ENCODE measurements at places on chromosomes 5 and 9. TPM values are rescaled to one million over a fixed set of nuclear protein-coding genes. Genes with fewer than 3 reads are reported as not detected.

GRCh38 chr9:108047264-108047663 is 557.7 kb upstream of the KLF4 start:
- no peak for DNase-seq

DNA sequence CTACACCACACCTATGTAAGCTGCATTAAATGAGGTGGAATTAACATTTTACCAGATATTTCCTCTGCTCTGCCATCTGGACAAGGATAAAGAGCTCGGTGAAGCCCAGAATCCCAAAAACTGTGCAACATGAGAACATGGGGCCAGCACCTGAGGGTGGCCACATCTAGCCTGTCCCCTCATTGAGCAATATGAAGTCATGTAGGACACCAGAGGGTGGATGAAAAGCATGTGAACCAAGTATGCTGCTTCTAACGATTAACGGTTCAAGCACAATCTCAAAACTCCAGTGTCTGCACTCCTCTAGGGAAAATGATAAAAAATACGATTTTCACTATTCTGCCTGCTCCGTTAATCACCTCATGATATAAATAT is 545.8 kb downstream of the EBF1 start:
- no peak for DNase-seq

DNA sequence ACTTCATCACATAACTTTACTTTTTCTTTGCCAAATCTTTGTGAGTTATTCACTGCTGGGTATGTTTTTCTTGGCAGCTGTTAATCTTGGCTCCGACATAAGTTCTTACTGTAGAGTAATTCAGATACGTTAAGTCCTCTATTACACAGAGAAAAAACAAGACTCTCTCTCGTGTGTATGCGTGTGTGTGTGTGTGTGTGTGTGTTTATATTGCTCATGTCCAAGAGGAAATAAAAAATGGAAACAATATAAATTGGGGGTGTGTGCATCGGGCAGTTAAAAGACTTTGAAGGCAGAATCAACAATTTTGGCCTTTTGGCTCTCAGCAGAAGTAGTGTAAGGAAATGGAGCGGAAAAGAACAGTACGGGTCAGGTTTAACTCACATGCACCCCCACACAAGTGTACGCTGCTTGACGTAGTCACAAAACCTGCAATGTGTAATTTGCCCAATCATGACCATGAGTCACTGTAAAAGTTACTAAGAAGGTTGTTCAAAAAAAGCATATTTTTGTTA is 67.2 kb upstream of the IFNE start:
- peak; percentile 55 for DNase-seq

DNA sequence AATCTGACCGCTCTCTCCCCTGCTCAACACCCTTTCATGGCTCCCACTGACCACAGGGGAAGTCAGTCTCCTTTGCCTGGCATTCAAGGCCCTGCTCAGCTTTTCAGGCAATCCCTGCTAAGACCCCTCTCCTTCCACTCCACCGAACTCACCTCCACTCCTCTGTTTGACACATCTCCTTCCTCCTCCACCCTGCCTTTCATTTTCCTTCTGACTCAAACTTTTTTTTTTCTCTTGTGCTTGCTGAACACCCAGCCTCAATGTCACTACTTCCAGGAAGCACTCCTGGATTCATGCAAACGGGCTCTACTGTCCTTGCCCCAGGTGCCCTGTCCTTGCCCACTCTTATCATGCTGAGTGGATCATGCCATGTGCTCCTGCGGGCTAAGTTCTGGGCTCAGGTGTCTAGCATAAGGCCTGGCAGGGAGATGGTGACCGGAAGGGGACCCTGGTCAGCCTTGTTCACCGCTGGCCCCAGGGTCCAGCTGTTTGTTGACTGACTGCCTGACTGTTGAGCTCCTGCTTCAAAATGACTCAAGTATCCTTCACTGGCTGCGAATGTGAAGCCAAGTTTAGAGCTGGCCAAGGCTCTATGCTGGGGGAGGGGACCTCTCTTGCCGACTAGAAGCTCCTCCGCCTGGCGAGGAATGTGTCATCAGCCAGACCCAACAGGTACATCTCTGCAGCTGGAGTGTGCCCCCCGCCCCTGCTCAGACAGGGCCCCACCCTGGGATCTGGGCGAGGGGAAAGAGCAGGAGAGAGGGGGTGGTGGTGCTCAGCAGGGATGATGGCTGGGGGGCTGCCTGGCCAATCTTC is 6.2 kb downstream of the NR5A1 start:
- no peak for DNase-seq

- DNase-seq: no peak
These were observed 9.6 kb downstream of the NOL6 start for GRCh38 chr9:33464045-33464636.

- DNase-seq: no peak
These were observed 70.4 kb upstream of the PSD2 start for GRCh38 chr5:139725073-139725830.

DNA sequence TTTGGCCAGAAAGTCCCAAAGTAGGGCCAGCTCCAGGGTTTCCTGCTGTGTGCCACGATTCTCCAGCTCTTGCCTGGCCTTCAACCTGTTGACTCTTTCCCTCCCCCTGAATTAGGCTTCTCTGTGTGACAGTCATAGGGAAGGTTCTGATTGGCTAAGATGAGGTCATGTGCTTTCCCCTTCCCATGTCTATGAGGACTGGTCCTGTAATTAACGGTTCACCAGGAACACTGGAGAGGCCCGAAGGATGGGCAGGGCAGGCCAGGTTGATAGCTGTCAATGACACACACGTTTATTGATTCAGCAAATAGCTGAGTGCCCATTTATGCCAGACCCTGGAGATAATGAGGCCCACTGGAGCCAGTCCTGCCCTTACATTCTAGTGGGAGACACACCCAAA is 9.0 kb upstream of the PRR7 start:
- no peak for DNase-seq

OTP gene
- not detected for total RNA-seq

SNCB gene
- 0.10 TPM for total RNA-seq

Data from NCI-H460 (cell line).